ENCODE measurements at places on chromosomes 7 and 10. TPM values are rescaled to one million over a fixed set of nuclear protein-coding genes. Genes with fewer than 3 reads are reported as not detected.
A peak's percentile ranks its signal among the peaks of the same experiment; 100 is the strongest.

The ZNF365 gene
- 0.58 TPM for total RNA-seq

DNA sequence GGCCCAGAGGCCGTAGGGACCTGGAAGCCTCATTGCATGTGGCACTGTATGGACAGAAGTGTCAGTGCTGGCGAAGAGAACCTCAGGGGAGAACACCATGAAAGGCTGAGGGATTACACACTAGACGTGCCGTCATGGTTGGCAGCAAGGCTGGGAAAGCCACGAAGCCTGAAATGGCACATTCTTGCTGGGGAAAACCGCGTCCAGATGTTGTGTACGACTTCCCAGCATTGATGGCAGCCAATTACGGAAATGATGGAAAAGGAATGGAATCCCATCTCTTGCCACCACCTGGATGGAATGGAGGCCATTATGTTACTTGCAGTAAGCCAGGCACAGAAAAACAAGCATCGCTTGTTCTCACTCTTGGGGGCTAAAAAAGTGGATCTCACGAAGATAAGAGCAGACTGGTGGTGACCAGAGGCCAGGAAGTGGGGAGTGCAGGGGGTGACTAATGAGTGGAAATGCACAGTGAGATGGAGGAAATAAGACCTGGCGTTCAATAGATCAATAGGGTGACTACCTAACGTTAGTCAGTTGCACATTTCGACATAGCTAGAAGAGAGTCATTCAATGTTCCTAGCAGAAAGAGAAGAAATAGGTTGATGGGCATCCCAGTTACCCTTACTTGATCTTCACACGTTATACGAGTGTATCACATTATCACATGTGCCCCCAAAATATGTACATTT, 14.6 kb upstream of the PWWP2B start:
- DNase-seq, result no peak

DNA sequence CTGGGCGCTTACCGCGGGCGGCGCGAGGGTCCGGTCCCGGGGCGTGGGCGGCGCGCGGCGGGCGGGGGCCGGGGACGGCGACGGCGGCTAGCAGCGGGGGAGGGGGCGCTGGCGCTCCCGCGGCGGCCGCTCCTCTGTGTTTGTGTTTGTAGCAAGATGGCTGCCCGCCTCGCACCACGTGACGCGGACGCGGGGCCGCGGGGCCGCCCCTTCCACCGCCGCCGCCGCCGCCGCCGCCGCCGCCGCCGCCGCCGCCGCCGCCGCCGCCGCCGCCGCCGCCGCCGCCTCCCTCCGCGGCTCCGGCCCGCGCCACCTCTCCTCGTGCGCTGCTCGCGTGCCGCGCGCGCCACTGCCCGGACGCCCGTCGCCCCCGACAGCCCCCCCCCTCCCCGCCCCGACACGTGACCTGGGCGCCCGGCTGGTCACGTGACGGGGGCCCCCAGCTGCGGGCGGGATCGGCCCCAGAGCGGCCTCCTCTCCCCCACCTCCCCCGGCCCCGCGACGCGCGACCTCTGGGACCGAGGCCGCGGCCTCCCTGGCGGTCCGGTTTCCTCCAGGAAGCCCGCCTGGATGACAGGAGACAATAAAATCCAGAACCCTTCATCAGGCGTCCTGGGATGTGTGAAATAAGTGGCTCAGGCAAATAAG, at the start of gene GIGYF1:
TSS of gene GIGYF1 (minus strand) at position 153 of the 648 bp plus-strand sequence. CDS start 6,012 bp downstream, outside the sequence.
- no peak for DNase-seq

GRCh38 chr7:132318352-132319318, 257.6 kb downstream of the PLXNA4 start:
- peak; percentile 61 for DNase-seq

The CDNF gene
- 5.8 TPM for total RNA-seq

- DNase-seq, result no peak
These were observed 165.7 kb downstream of the SEMA3D start for GRCh38 chr7:85021101-85021704.

DNA sequence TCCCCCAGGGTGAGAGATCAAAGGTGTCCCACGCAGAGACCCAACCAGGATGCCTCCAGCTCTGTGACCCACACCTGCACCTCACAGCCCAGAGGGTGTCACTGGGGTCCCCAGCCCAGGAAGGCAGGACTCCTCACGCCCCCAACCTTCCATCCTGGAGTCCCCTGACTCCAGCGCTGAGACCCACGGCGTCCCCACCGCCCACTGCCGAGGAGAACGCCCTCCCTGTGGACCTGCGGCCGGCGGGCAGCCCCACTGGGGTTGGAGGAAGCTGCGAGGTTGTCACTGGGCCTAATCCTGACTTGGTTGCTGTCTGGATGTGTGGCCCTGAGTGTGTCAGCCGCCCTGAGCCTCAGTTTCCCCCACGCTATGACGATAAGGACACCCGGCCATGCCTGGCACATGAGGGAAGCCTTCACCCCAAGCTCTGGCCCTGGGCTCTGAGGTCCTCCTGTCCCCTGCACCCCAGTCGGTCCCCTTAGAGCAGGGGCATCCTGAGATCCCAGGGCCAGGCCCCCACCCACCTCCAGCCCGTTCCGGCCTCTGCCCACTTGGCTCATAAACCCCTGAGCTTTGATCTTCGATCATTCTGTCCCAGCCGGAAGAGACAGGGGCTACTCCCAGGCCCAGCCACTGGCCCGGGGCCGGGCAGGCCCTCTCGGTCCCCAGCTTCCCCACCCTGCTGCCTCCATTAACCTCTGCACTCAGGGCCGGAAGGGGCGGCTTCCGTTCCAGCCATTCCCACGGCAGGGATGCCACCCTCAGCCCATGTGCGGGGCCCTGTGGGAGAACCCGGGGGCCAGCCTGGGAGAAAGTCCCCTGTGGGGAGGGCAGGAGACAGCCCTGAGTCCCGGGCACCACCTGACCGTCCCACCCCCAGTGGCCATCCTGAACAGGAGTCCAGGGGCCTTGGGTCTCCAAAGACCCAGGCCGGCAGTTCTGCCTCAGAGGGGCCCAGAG, 113.2 kb downstream of the MICALL2 start:
- no peak for DNase-seq

The GPR146 gene
- total RNA-seq, result 5.4 TPM
